ENCODE measurements at places on chromosomes 4 and X.

DNA sequence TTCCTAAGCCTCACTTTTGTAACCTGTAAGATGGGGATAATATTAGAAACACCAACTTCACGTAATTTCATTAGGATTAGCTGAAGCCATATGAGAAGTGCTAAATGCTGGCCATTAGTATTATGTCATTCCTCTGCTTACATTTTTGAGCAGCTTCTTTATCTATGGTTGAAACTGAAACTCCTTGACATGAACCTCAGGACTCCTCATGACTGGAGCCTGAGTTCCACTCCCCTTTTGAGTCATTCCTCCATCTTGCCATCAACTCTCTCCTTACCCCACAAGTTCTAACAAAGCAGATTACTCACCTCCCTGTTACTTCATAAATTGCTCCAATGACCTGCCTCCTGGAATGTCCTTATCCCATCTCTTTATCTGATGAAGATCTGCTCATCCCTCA, 123.2 kb upstream of the KCNIP4 start:
- DNase-seq, result no peak

GRCh38 chr4:56575820-56576429, 70.3 kb downstream of the ARL9 start:
- peak; percentile 14 for DNase-seq

DNA sequence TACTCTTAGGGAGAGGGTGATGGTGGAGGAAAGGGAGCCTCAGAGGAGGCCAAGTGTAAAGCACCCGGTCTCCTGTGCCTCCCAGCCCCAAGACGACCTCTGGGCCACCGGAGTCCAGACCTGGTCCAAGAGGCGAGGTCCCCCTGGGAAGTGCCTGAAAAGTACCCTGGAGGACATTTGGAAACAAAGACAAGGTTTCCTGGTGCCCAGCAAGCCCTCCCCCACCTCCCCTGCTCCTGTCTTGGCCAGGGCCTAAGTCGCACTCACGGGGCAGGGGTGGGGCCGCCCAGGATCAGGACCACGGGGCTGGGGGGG, 532 bp upstream of the SH3BP2 start:
- DNase-seq, result no peak

GRCh38 chr4:182325848-182326255, 82.7 kb downstream of the TENM3 start:
- no peak for DNase-seq

- no peak for DNase-seq
Observed at GRCh38 chr4:5753366-5753765, 42.4 kb downstream of the EVC start.

- no peak for DNase-seq
Observed at GRCh38 chr4:161356351-161356750, 807.4 kb downstream of the FSTL5 start.

DNA sequence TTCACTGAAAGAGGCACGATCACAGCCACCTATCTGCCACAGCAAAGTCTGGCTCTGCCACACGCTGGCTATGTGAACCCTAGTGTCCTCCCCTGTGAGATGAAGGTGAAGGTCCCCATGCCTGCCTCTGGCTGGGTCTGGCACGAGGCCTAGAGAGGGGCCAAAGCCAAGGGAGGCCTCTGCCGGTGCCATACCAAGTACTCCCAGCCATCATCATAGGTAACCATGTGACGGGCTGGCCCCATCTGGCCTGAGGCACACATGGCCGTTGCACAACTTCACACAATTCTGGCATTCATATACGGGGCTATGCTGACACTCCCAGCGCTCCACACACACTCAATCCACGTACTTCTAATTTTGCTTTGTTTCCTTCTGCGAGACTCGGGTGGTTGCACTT, 15.3 kb downstream of the NOP14 start:
- DNase-seq, result no peak

DNA sequence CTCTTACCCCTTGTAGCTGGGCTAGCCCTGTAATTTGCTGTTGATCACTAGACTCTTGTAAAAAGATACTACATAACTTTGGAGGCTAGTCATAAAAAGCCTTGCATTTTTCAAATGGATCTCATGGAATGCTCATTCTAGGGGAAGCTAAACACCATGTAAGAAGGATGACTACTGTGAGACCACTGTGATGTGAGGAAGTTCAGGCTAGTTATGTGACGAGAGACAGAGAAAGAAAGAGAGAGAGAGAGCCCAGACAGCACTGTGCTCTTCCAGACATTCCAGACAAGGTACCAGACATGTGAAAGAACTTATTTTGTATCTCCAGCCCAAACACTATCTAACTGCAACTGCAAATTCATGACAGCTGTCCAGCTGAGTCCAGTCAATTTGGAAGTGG, 404.6 kb upstream of the PITX2 start:
- DNase-seq, result no peak

GRCh38 chr4:143489106-143489505, 24.4 kb upstream of the SMARCA5 start:
- no peak for DNase-seq

DNA sequence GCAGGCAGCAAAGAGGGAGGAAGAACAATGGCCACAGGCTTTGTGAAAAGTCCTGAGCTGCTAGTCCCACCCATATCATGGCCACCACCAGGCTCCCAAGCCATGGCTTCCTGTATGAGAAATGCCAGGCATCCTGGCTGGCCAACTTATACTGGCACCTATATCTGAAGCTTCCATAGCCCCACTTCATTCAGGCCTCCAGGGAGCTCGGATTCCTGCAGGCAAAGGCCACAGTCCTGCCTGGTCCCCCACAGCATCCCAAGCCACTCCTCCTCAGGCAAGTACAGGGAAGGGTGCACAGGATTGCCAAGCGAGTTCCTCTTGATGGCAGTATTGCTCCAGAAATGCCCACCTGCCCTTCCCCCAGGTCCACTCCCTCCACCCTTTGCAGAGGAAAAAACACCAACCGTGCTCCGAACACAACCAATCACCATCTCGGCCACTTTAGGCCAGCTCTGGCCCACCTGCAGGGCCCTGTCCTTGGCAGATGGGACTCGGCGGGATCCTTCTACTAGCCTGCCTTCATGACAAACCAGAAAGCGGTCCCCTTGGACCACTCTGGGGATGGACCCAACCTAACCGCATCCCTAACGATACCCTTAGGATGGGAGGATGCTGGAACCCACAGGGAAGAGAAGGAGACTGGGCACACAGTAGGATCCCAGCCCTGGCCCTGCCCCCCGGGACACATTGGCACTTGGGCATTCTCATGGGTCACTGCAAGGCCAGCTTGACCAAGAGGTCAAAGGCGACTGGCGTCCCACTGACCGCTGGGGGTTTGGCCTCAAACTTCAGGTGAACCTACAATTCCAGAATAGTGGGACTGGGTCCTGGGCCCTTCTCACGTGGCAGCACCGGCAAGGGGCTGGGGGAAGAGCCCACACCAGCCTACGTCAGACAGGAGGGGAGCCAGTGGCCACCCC, 220.4 kb upstream of the AGTR2 start:
- DNase-seq, result peak; percentile 74

DNA sequence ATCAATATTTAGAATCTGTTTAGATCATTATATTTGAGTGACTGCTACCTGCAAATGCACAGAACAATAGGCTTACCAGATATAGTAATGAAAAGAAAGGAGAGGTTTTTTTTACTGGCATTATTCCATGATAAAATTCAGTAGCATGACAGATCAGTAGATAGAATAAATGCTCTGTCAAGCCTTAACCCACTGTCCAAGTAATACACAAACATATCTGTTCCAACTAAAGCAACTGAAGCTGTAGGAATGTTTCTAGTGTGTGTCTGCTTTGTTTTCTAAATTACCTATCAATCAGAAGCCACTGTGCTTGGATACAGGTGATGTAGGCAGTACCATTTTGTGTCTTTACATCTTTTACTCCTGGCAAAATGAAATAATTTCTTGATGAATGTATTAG, 604.6 kb downstream of the PCDH7 start:
- no peak for DNase-seq

Data from H7 (cell line).